ENCODE measurements at places on chromosomes 12 and 14.
A peak's percentile ranks its signal among the peaks of the same experiment; 100 is the strongest.

DNA sequence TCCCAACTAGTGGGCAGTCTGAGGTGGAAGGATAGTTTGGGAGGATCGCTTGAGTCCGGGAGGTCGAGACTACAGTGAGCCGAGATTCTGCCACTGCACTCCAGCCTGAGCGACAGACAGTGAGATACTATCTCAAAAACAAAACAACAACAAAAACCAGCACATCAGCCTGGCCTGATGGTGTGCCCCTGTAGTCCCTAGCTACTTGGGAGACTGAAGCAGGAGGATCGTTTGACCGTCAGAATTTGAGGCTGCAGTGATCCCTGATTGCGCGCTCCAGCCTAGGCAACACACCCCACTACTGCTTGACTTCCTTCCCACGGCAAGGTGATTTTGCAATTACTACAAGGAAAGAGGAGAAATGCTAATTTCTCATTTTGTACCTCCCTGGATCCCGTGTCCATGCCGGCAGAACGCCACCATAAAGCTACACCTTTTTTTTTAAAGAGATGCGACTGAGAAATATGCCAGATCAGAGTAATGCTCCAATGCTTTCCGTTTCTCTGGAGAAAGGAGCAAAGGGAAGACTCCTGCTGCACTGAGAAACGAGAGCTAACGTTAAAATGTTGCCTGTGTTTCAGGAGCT is 672 bp upstream of the SCFD1 start:
- peak; percentile 36 for DNase-seq

DNA sequence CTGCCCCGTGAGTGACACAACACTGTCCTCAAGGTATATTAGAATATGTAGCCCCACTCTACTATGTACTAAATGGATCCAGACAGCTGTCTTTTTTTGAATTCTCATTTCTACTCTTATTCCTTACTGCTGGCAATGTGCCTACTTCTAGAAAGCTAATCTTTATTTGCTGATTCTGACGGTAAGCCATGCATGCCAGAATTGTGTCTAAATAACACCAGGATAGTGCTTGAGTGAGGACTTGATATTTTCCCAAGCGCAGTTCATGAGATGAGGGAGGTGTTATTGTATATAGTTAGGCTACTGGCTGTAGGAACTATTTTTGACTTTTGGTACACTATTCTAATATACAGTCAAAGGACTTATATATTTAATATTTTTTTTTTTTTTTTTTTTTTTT is 316.2 kb upstream of the NAV3 start:
- no peak for DNase-seq

GRCh38 chr14:28870033-28870564 is 103.5 kb downstream of the FOXG1 start:
- DNase-seq: no peak

DNA sequence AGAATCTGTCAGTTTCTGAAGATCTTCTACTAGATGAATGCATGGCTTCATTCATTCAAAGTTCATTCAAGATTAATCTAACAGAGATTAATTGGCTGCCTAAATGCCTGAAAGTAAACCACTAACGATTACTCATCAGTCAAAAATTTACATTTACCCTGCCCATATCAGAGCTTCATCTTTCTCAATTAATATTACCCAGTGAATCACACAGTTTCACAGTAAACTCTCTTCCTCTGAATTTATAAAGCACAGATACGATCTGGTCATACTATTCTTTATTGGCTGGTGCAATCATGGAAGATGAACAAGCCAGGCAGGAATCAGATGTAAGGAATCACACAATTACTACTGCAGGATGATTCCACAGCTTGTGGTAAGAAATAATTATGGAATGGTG is 377.7 kb downstream of the SLC16A7 start:
- DNase-seq: no peak

DNA sequence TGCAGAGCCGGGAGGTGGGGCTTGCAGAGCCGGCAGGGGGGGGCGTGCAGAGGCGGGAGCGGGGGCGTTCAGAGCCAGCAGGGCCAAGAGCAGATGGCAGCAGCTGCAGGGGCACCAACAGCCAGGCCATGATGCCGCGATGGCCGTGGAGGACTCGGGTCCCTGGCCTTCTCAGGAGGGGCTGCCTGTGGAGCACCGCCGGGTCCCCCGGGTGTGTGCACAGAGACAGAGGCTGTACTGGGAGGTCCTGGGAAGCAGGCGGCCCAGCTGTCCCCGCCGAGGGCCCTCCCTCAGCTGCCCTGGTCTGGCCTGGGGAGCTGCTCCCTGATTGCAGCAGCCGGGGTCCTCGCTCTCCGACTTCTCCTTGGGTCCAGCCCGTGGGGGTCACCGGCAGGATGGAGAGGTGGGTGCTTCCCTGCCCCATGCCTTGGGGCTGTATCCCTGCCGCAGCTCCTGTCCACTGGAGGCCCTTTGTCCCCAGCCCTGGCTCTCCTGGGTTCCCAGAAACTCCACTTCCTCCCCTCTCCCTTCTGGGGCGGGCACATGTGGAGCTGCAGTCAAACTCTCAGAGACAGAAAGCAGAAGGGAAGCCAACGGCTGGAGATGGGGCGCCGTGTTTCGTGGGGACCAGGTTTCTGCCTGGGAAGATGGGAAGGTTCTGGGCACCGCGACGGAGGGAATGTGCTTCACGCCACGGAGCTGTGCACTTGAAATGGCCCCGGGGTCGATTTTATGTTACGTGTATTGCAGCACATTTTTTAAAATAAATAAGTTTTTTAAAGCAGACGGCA is 75.8 kb upstream of the GALNT9 start:
- DNase-seq: no peak

- no peak for DNase-seq
These were observed 17.4 kb upstream of the ANKRD33 start for GRCh38 chr12:51870504-51870903.
